Thyroid gland (tissue), 4 donors: ENCODE measurements at places on chromosomes 12 and 14. TPM values are rescaled to one million over a fixed set of nuclear protein-coding genes. Genes with fewer than 3 reads are reported as not detected.
A peak's percentile ranks its signal among the peaks of the same experiment; 100 is the strongest.

DNA sequence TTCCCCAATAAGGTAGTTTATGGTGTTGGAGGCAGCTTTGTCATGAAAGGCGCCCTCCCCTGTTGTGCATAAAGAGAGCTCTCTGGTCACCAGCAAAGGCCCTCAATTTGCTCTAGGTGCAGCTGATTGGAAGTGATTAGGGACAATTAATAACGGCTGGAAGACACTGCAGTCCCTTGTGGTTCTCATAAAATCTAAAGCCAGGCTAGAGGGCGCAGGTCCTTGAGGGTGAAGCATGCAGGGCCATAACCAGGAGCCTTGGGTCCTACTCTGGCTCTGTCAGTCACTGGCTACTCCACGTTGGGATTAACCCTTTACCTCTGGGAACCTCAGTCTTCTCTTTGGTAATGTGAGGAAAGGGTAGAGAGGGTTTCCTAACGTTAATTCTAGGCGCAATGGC, 1.9 kb downstream of the DAAM1 start:
- H3K27ac ChIP-seq, result peak overlapping the region; percentile 94
- peak; percentile 5 for DNase-seq
- peaks cover 7% of the 10 kb centered on the region for H3K4me1 ChIP-seq

DNA sequence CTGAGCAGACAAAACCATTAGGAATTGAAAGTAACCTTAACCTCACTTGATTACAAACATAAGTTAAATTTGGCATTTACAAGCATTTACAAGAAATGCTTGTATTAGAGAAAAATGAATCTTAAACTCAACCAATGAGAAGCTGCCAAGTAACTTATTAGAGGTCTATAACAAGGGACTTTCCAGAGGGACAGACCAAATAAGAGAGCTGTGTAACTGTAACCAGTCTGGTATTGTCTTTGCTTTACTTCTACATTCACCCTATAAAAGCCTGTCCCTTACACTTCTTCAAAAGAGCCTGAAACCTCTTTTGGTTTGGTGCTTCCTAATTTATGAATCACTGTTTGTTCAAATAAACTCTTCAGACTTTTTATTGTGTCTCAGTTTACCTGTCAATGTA, 450.0 kb upstream of the FAR2 start:
- no peaks in the 10 kb centered on the region for H3K27me3 ChIP-seq
- no peak overlapping the region for H3K27ac ChIP-seq
- no peak for DNase-seq
- H3K36me3 ChIP-seq, result no peaks in the 10 kb centered on the region
- no peaks in the 10 kb centered on the region for H3K4me1 ChIP-seq

DNA sequence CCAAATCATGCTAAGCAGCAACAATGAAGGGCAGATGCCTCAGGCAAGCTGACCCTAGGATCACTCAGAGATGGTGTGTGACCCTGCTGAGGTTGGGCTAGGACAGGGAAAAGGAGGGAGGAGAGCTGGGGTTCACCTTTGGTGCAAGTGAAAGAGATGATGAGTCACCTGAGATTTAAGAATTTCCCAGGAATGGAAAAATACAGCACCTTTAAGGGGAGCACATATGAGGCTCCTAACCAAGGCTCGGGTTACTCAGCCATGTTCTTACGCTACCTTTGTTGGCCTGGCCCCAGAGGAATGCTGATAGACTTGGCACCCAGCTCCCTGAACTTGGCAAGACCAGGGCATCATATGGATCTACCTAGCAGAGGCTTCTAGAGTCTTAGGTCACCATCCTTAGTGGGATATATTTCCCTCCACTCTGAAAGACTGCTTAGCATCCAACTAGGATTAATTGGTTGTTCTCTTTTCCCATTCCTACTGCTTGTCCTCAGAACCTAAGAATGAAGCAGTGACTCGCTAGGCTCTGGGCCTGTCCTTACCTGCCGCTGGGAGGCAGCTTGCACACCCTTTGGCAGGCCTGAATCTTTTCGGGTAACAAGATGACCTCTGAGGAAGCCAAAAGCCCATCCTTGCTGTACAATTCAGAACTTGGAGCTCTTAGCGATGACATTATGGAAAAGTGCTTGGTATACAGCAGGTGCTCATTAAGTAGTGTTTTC, 4.0 kb upstream of the NAA25 start:
- no peak overlapping the region for H3K4me3 ChIP-seq
- peaks cover 11% of the 10 kb centered on the region for H3K4me1 ChIP-seq
- no peaks in the 10 kb centered on the region for H3K27me3 ChIP-seq
- no peaks in the 10 kb centered on the region for H3K36me3 ChIP-seq

DNA sequence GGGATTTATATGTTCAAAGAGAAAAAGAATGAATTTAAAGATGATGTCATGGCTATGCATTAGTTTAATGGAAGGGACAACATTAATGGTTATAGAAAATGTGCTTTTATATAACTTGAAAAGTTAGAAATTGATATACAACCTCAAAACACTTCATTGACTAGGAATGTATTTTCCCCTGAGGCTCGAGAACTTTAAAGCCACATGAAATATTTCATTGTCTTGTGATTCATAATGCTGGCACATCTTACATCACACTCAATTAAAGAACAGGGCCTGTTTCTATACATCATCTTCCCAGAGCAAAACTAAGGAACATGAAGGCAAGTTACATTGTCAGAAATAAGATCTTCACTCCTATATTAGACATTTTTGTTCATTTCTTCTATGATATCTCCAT, 35.2 kb upstream of the PAWR start:
- no peak overlapping the region for H3K27ac ChIP-seq
- H3K36me3 ChIP-seq, result no peaks in the 10 kb centered on the region
- H3K4me1 ChIP-seq, result no peaks in the 10 kb centered on the region
- no peak for DNase-seq
- no peaks in the 10 kb centered on the region for H3K27me3 ChIP-seq

DNA sequence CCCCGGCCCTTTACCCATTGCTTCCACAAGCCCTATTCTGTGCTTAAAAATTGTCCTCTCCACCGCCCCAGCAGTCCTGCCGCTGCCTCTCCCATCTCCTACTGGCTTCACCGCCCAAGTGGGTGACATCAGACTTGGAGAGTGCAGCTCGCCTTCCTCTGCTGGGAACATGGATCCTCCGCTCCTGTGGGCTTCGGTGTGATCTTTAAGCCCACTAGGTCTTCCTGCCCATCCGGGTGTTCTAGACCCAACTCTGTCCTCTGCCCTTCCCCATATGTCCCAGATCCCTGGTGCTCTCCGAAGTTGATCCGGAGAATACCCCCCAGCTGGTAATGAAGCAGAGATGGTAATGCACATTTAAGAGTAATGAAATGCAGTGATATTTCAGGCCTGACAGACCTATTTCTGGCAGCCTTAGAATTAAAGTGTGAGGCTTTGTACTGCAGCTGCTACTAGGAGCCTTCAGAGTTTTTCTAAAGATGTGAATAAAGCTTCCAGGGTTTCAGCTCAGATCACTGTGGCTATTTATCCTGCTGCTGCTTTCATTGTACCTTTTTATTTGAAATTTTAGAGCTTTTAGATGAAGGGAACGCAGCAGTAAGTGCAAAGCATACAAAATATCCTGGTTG, 22.9 kb upstream of the CTDSP2 start:
- H3K36me3 ChIP-seq, result no peaks in the 10 kb centered on the region
- H3K27me3 ChIP-seq, result no peaks in the 10 kb centered on the region
- no peak overlapping the region for H3K4me3 ChIP-seq
- no peak for DNase-seq

GRCh38 chr14:96122496-96122895, 82.1 kb upstream of the BDKRB2 start:
- H3K36me3 ChIP-seq, result no peaks in the 10 kb centered on the region
- peaks cover 12% of the 10 kb centered on the region for H3K4me1 ChIP-seq
- H3K27me3 ChIP-seq, result no peaks in the 10 kb centered on the region

- no peak for DNase-seq
- no peaks in the 10 kb centered on the region for H3K36me3 ChIP-seq
- no peaks in the 10 kb centered on the region for H3K27me3 ChIP-seq
- peak overlapping the region; percentile 94 for H3K27ac ChIP-seq
- H3K4me3 ChIP-seq, result peak overlapping the region; percentile 19
These were observed 66.2 kb downstream of the IRF2BPL start for GRCh38 chr14:76962303-76962660.

DNA sequence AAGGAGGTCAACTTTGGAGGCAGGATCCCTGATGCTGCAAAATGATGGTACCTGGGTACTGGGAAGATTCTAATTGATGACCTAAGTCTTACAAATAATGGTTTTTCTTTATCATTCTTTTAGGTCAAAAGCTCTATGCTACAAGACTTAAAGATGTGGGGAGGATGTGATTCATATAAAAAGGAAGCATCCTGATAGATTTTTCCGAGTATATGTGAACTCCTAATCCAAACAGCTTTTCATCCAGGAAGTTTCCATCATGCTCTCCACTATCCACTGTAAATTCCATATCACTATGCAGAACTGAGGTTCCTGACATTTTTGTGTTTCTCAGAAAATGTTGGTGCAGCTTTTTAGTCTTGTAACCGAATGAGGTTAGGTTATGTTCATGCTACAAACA, 293.2 kb downstream of the PAWR start:
- H3K4me1 ChIP-seq, result no peaks in the 10 kb centered on the region
- no peak for DNase-seq
- H3K4me3 ChIP-seq, result no peak overlapping the region
- H3K36me3 ChIP-seq, result no peaks in the 10 kb centered on the region
- H3K27ac ChIP-seq, result no peak overlapping the region
- H3K27me3 ChIP-seq, result no peaks in the 10 kb centered on the region

- no peaks in the 10 kb centered on the region for H3K36me3 ChIP-seq
- no peak overlapping the region for H3K4me3 ChIP-seq
- no peak overlapping the region for H3K27ac ChIP-seq
- DNase-seq, result no peak
- no peaks in the 10 kb centered on the region for H3K27me3 ChIP-seq
These were observed 3.9 kb downstream of the SVOP start for GRCh38 chr12:109016978-109017377.

- no peak overlapping the region for H3K4me3 ChIP-seq
- H3K27me3 ChIP-seq, result no peaks in the 10 kb centered on the region
- peak overlapping the region; percentile 92 for H3K27ac ChIP-seq
- no peaks in the 10 kb centered on the region for H3K36me3 ChIP-seq
- no peak for DNase-seq
These were observed 93.1 kb downstream of the RMST start for GRCh38 chr12:97555547-97556187.

DNA sequence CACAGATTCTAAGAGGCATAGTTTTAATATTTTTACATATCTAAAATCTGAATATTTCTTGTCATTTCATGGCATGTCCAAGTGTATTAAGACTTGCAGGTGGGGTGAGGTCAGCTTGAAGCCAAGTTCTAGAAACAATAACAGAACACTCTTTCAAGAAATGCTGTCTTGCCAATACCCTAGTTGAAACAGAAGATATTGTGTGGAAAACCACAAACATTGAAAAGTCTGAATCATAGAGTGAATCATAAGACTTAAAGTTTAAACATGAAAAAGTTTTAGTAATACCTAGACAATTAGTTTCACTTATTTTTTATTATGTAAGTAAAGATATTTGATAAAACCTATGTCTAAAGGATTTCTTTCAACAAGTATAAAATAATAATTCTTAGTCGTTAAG, 191.5 kb upstream of the CAND1 start:
- H3K4me1 ChIP-seq, result no peaks in the 10 kb centered on the region
- no peaks in the 10 kb centered on the region for H3K27me3 ChIP-seq
- H3K36me3 ChIP-seq, result no peaks in the 10 kb centered on the region
- DNase-seq, result no peak
- H3K4me3 ChIP-seq, result no peak overlapping the region

GRCh38 chr14:104359969-104360442, 219.6 kb upstream of the C14orf180 start:
- H3K27me3 ChIP-seq, result no peaks in the 10 kb centered on the region
- no peak overlapping the region for H3K27ac ChIP-seq
- H3K4me1 ChIP-seq, result no peaks in the 10 kb centered on the region
- no peaks in the 10 kb centered on the region for H3K36me3 ChIP-seq
- no peak for DNase-seq

- H3K27me3 ChIP-seq, result no peaks in the 10 kb centered on the region
- H3K36me3 ChIP-seq, result no peaks in the 10 kb centered on the region
- no peak overlapping the region for H3K27ac ChIP-seq
- H3K4me3 ChIP-seq, result no peak overlapping the region
- no peaks in the 10 kb centered on the region for H3K4me1 ChIP-seq
These were observed 94.0 kb upstream of the FAR2 start for GRCh38 chr12:29054858-29055663.

DNA sequence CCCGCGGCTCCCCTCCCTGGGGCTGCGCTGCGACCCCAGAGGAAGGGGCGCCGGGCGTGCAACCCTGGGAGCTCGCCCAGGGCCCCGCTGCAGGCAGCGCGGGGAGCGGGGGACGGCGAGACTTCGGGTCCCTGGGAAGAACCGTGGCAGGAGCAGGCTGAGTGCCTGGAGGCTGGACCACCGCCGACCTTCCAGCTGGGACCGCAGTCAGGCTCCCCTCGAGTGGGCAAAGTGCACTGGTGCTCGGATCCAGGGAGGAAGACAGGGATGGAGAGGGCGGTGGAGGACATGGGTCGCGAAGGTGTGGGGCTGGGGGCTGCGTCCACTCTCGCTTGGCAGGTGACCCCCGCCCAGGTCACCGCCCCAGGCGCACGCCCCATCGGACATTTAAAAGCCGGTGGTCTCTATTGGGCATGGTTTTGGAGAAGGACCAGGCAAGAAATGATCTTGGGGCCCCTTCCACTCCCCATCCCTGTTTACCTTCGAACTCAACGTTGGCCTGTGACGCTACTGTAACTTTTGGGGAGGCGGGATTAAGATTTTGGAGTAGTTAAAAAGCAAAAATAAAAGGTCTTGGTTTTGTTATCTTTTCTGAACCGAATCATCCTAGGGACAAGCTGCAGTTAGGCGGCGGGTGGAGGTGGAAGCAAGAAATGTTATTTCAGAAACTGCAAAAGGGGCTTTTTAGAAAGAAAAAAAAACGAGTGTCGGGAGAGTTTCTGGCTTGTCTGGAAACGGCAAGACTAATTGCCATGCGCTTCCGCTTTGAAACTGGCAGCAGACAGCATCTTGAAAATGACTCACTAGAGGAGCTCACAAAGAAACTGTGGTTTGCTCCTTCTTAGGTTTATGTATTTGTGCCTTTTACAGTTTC, 1.0 kb downstream of the ELK3 start:
- H3K27me3 ChIP-seq, result no peaks in the 10 kb centered on the region
- H3K4me1 ChIP-seq, result peaks cover 22% of the 10 kb centered on the region
- H3K4me3 ChIP-seq, result peak overlapping the region; percentile 53
- DNase-seq, result peak; percentile 43

- H3K27me3 ChIP-seq, result no peaks in the 10 kb centered on the region
- H3K4me1 ChIP-seq, result no peaks in the 10 kb centered on the region
- no peak overlapping the region for H3K27ac ChIP-seq
- no peaks in the 10 kb centered on the region for H3K36me3 ChIP-seq
- DNase-seq, result no peak
These were observed 407.2 kb downstream of the FSCB start for GRCh38 chr14:44099743-44100488.

- no peaks in the 10 kb centered on the region for H3K4me1 ChIP-seq
- H3K4me3 ChIP-seq, result no peak overlapping the region
- no peak for DNase-seq
- peaks cover 39% of the 10 kb centered on the region for H3K36me3 ChIP-seq
These were observed 32.3 kb upstream of the MMP17 start for GRCh38 chr12:131795690-131796410.

- H3K4me3 ChIP-seq, result no peak overlapping the region
- H3K27me3 ChIP-seq, result no peaks in the 10 kb centered on the region
- no peak for DNase-seq
- H3K27ac ChIP-seq, result no peak overlapping the region
- peaks cover 7% of the 10 kb centered on the region for H3K36me3 ChIP-seq
These were observed 30.0 kb downstream of the SLC39A9 start for GRCh38 chr14:69428289-69428998.

The RNASE3 gene
- total RNA-seq, result not detected

The MAP1LC3B2 gene
- total RNA-seq, result not detected

The ACOT4 gene
- 1.3 TPM for total RNA-seq

The CD9 gene
- 383 TPM for total RNA-seq

The VDR gene
- 4.0 TPM for total RNA-seq

The MYH6 gene
- total RNA-seq, result not detected

The DLGAP5 gene
- total RNA-seq, result 0.22 TPM

The C12orf54 gene
- total RNA-seq, result not detected

The ADAM21 gene
- 0.11 TPM for total RNA-seq

The ASCL1 gene
- 0.13 TPM for total RNA-seq

The HAL gene
- not detected for total RNA-seq
